NCI-H446 (cell line): ENCODE measurements at places on chromosomes 3 and 15.

DNA sequence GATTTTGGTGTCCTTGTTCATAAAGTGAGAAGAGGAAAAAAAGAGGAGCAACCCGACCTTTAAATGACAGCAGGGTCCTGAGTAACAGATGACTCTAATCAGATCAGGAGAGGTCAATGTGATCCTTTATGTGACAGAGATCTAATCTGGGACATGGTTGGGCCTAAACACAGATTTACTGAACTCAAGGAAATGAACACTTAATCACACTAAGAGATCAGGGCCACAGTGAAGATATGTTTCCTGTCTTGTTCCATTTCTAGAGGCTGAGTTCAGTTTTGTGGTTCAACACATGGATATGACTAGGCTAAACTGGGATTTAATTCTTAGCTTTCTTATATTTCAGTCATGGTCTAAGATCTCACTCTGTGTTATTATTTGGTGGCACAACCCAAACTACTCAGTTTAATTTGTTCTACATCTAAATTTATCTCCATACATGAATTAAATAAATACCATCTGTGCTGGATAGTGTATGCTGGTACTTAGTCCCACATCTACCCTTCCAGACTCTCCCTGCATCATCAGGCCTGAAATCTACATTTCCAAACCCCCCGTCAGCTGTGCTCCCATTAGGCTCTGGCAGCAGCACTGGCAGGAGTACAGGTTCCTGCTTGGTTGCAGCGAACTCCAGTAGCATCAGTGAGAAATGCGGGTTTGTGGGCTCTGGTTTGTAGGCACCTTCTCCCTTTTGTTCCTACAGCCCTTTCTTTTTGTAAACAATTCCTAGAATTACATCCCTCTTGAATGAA, 22.6 kb downstream of the SFMBT1 start:
- no peak for DNase-seq

GRCh38 chr3:176328198-176328597, 869.1 kb downstream of the TBL1XR1 start:
- no peak for DNase-seq

GRCh38 chr3:113714702-113715101, 18.3 kb upstream of the USF3 start:
- DNase-seq: no peak

DNA sequence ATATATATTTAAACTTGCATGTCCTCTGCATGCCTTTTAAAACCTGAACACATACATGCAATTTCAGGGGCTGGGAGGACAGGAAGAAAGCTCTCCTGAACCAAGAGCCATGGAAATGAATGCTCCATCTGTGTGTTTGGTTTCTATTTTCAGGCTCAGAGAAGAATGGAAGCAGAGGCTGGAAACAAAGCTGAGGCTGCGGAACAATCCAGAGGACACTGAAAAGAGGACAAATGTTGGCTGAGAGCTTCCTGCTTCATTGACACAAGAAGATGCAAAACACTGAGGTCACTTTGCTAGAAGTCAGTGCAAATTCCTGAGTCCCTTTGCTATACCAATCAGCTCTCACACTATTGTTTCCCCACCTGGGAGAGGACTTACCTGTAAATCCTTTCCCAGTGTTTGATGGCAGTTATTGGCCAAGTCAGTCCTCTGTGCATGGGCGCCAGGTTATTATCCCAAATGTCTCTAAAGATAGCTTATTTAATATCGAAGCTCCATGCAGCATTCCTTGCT, 12.7 kb downstream of the FAM240A start:
- DNase-seq: no peak

DNA sequence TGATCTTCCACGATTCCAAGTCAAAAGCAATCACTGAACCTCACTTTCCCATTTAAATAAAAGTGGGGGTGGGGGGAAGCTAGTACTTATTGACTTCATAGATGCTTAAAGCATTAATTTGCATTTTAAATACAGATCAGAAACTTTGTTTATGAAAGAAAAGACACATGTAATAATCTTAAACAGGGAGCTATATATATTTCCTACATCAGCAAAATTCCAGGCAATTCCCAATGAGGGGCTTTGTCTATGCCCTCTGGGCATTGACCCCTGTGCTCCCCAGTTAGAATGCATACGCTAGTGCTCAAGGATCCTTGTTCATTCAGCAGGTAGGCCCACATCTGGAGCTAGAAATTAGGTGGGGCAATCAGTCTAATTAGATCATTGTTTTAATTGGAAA, 20.0 kb downstream of the SERPINI2 start:
- DNase-seq: no peak
